ENCODE measurements at places on chromosomes 7 and 10.

DNA sequence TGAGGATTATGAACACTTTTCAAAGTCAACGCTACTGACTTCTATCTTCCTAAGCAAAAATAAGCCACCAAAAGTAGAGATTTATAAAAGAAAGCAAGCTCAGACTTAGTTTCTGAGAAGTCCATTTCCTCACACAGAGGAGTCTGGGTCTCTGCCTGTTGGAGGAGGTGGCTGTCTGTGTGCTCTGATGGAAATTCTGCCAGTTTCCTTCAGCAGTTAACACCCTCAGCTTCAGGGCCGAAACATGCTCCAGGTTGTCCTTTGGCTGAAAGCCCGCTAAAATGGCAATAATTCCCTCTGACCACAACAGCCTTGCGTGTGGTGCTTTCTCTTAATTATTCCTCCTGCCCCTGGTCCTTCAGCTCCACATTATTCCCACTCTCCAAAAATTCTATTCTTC lies 127.8 kb upstream of the LAMB4 start:
- no peak for DNase-seq

DNA sequence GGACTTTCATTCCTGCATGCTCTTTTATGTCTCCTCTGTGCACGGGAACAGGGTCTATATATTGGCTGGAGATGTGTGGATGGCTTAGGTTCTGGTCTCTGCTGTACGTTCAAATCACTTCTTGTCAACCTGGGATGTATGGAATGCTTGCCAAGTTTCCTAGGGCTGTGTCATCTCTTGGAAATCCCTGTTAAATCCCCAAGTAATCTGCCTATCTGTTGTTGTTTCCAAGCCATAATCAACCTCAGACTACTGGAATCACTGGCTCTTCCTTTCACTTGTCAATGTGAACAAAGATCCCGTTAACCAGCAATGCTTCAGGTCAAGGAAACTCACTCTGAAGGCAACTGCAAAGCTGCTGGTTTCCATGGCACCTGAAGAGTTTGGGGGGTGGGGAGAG lies 93.3 kb upstream of the FAM171A1 start:
- DNase-seq, result no peak

GRCh38 chr7:32892521-32893206 lies 1.1 kb upstream of the KBTBD2 start:
- peak; percentile 86 for DNase-seq

- no peak for DNase-seq
Measured at GRCh38 chr10:112732277-112732921, 217.6 kb upstream of the TCF7L2 start.

DNA sequence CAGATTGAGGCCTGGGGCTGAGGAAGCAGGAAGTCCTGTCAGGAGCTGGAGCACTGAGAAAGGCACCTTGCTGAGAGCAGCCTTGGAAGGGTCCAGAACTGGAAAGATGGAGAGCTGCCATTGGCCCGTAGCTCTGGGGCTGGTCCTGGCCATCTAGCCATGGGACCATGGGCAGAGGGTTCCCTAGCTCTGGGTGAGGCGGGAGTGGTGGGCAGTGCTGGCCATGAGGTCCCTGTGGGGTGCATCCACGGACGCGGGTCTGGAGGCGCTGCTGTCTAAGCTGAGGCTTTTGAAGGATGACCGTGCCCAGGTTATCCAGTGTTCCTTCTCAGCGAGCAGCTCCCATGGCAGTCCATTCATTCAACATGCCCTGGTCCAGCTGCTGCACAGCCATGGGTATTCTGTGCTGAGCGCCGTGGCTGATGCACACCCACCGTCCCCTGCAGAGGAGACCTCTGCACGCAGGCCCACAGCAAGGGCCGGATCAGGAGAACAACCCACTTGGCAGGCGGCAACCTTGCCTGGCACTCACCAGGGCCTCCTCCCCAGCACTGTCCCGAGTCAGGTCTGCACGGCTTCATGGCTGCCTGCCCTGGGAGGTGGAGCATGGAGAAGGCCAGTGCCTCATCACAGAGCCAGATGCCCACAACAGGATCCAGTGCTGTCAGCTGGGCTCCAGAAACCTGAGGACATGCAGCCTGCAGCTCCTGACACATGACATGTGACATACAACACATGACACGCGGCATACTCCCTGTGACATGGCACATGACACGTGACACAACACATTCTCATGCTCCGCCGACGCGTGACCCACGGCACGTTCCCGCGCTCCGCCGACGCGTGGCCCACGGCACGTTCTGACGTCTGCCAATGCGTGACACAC lies 121.9 kb downstream of the INPP5A start:
- DNase-seq, result no peak
